ENCODE measurements at places on chromosomes 13 and 19. TPM values are rescaled to one million over a fixed set of nuclear protein-coding genes. Genes with fewer than 3 reads are reported as not detected.

PEG3 gene
- polyA plus RNA-seq: 65.9 TPM

ZNF625 gene
- polyA plus RNA-seq: 1.4 TPM

CD209 gene
- polyA plus RNA-seq: 5.0 TPM

ZNF256 gene
- polyA plus RNA-seq: 7.8 TPM

ZNF880 gene
- 13.8 TPM for polyA plus RNA-seq

OR7D2 gene
- 1.7 TPM for polyA plus RNA-seq

CYTH2 gene
- 132 TPM for polyA plus RNA-seq

BRME1 gene
- 17.8 TPM for polyA plus RNA-seq

MUC16 gene
- polyA plus RNA-seq: 4.8 TPM

ZNF579 gene
- 4.3 TPM for polyA plus RNA-seq

ZNF667 gene
- polyA plus RNA-seq: 7.6 TPM

PTGIR gene
- 1.0 TPM for polyA plus RNA-seq
